ENCODE measurements at places on chromosomes 6 and 20.

GRCh38 chr6:169805242-169805838, 53.9 kb downstream of the ERMARD start:
- no peak for DNase-seq

DNA sequence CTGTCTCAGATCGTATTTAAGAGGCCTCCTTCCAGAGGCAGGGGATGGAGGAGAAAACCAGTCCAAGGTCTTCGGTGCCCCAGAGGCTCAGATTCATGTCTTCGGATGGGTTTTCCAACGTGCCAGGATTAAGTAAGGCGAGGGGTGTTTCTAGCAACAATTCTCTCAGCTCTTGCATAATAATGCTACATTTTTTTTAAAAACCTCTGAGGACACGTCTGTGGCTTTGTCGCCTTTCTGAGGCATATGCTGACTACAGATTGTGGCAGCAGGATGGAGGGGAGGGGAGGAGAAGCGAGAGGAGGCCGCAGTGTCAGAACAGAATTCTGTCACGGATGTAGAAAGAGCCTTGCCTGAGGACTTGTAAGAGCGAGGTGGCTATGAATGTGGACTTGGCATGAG, 17.7 kb upstream of the CCDC167 start:
- peak; percentile 94 for DNase-seq

- DNase-seq: no peak
Observed at GRCh38 chr6:112739766-112740165, 392.6 kb downstream of the RFPL4B start.

- no peak for DNase-seq
Observed at GRCh38 chr20:16397086-16397485, 176.2 kb downstream of the KIF16B start.

- DNase-seq: no peak
Observed at GRCh38 chr6:34897130-34897529, 8.1 kb downstream of the ANKS1A start.

DNA sequence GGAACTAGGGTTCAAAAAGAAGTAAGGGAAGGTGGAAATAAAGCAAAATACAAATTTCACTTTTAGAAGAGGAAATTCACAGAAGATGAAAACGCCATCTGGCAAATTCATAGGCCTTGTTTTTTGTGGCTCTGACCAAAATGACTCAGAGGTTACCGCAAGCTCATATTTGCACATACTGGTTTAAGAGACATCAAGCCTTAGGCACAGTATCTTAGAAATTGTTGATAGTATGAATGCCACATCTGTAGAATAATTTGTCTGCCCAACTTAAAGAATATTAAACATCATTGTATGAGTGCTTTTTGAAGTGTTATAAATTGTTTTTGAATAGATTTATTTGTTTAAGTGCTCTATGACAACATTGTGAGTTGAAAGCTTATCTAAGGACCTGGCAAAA, 10.6 kb downstream of the TAAR1 start:
- DNase-seq: peak; percentile 35

- no peak for DNase-seq
Observed at GRCh38 chr6:27141529-27142015, 105.9 kb upstream of the PRSS16 start.

GRCh38 chr6:156658186-156658965, 118.8 kb upstream of the ARID1B start:
- DNase-seq: no peak

DNA sequence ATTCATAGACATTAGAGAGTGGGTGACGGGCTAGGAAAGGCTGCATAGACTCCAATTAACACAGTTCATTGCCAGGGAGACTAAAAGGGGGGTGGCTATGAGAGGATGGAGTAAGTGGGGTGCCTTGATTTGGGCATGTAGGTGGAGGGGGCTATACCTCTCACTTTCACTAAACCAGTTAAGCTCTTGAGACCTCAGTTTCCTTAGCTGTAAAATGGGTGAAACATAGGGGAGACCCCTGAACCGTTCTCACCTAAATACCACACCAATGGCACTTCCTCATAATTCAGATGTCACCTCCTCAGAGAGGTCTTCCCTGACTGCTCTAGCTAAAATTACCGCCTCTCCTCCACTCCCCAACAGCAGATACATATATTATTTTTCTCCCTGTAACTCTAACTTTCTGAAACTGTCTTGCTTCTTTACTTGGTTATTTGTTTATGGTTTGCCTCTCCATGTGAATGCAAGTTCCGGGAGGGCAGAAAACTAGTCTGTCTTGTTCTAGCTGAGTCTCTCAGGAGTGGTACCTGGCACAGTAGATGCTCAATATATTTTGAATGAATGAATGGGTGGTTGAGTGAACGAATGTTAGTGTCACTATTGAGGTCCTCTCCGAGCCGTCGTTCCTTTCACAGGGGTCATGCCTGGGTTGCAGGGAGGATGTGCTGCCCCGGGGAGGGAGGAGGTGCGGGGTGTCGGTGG, 615 bp upstream of the EYA2 start:
- DNase-seq: no peak

DNA sequence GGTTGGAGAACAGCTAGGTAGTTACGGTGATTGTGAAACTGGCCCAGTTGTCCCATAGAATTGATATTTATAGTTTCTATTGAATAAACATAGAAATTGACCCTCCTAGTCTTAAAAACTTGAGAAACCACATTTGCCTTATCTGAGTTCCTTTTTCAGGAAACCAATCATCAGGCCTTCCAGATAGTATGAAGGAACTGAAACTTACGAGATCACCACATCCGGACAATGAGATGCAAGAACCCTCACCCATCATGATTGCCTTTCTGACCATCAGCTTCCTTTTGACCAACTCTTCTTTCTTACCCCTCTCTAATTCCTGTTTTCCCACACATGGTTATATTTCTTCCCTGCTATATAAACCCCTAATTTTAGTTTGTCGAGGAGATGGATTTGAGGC, 21.8 kb downstream of the SLC35F1 start:
- DNase-seq: no peak

DNA sequence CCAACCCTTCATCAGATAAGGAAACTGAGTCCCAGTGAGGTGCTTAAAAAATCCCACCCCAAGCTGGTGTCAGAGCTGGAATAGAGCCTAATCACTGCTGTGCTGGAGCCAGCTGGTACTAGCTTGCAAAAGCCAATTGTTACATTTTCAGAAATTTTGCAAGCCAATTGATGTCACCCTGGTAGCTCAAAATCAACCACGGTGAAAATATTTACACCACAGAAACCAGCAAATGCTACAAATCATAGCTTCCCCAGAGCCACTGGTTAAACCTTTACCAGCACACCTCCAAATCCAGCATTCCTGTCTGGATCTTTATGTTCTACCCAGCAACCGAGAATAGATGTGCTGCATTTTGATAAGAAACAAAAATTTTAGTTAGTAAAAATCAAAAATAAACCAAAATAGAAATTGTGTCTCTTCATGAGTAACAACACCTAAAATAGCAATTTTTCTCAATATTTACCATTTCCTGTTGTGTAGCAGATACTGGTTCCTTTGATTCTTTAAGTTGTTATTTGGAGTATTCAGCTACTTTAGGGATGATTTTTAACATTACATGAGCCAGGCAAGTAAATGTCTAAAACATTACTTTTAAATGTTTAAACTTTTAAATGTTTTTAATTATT, 7.2 kb upstream of the LCA5 start:
- no peak for DNase-seq

DNA sequence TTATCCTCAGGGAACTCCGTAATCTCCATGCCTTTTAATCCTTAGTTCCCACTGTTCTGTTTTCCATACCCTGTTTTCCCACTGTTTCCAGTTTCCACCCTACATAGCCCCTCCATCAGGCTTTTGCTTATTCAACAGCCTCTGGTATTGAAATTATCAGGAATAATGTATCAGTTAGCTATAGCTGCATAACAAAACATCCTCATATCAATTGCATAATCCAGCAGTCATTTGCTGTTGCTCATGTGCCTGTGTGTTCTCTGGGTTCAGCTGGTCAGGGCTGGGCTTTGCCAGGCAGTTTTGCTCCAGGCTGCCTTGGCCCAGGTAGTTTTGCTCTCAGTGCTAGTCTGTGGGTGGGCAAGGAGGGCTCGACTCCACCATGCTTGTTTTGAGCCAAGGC, 94.3 kb upstream of the FOXA2 start:
- no peak for DNase-seq

DNA sequence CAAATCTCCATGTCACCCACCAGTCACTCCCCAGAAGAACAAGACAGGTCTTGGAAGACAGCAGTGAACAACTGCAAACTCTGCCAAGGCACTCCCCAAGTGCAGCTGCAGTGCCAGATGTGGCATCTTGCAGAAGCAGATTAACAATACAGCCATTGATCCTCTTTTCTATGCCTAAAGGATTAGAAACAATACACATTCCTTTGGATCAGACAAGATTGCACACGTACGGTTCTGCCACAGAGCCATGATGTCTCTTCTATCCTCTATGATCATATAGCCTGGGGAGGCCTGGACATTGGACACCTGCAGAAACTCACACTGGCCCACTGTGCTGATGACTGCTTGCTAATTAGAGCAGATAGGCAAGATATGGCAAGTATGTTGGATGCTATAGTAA, 155.9 kb downstream of the MYLK4 start:
- DNase-seq: no peak

DNA sequence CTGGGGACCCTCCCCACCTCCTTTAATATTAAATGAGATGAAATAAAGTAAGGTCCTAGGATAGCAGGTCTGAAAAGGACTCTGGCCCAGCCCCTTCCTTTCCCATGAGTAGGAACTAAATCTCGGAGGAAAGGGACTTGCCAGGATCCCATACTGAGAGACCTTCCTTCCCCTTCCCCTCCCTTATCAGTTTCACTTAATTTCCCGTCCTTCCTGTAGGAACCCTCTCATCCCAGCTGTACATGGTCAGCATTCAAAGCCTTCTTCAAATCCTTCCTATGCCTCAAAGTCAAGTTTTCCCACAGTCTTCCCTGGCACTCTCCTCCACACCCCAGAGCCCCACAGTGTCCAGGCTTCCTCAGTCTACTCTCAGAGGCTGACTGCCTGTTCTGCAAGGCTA, 71.3 kb upstream of the MYL9 start:
- DNase-seq: no peak
